ENCODE measurements at places on chromosomes 1 and 21.

GRCh38 chr1:188249811-188250210 lies 1421.1 kb downstream of the PLA2G4A start:
- DNase-seq = no peak

GRCh38 chr1:37465593-37466517 lies 8.5 kb upstream of the ZC3H12A start:
- no peak for DNase-seq

GRCh38 chr1:234553240-234554188 lies 56.5 kb downstream of the IRF2BP2 start:
- no peak for DNase-seq

GRCh38 chr1:167474191-167474641 lies 44.1 kb downstream of the CD247 start:
- no peak for DNase-seq

DNA sequence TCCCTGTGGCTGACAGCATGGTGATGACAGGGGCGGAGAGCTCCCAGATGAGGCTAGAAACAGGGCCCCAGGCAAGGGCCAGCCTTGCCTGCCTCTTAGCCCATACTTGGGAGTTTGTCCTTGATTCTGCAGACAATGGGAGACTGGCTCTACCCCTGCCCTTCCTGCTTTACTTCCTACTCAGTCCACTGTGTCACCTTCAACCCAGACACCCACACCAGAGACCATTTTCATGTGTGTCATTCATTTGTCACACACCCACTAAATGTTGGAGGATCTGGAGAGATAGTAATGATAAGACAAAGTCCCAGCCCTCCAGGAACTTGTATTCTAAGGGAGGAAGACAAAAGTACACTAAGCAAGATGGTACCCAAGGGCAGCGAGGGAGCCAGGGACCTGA lies 43.7 kb downstream of the SYT6 start:
- DNase-seq = no peak

GRCh38 chr21:41703857-41704501 lies 62.9 kb downstream of the RIPK4 start:
- no peak for DNase-seq
